HepG2 (cell line): ENCODE measurements at places on chromosomes 5 and 9. TPM values are rescaled to one million over a fixed set of nuclear protein-coding genes. Genes with fewer than 3 reads are reported as not detected.

GRCh38 chr9:133821601-133822429 lies 83.7 kb upstream of the SARDH start:
- no peak for DNase-seq

The SPATA31C1 gene
- polyA plus RNA-seq = not detected in 2 replicates

The POU5F2 gene
- 0.09 and 0.13 TPM in 2 replicates for polyA plus RNA-seq

- DNase-seq = no peak
Measured at GRCh38 chr5:64069486-64069885, 96.2 kb upstream of the RNF180 start.

The CETN3 gene
- 10.9 and 15.4 TPM in 2 replicates for polyA plus RNA-seq

GRCh38 chr9:73742412-73742811 lies 590.7 kb downstream of the ANXA1 start:
- DNase-seq = no peak

The ZNF300 gene
- polyA plus RNA-seq = 2.5 and 2.7 TPM in 2 replicates

DNA sequence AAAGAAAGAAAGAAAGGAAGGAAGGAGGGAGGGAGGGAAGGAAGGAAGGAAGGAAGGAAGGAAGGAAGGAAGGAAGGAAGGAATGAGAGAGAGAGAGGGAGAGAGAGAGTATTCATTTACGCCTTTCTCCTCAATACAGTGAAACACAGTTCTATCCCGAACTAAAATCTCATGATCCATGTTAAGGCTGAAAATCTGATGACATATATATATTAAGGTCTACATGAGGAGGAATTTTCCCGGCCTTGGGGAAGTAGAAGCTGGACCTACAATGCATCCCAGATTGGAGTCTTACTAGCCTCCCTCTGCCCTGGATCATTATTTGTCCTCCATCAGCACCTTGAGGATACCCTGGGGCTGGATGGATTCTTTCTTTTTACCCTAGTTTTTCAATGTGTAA lies 95.1 kb upstream of the DAPK1 start:
- DNase-seq = no peak

- no peak for DNase-seq
Measured at GRCh38 chr5:135814316-135814715, 20.1 kb upstream of the SLC25A48 start.

- no peak for DNase-seq
Measured at GRCh38 chr9:118652258-118652657, 717.0 kb downstream of the BRINP1 start.
